ENCODE measurements at places on chromosomes 3 and 15.

GRCh38 chr3:13013151-13013561, 60.1 kb downstream of the IQSEC1 start:
- no peak for DNase-seq

- no peak for DNase-seq
Observed at GRCh38 chr15:72203507-72203837, 5.9 kb upstream of the GRAMD2A start.

DNA sequence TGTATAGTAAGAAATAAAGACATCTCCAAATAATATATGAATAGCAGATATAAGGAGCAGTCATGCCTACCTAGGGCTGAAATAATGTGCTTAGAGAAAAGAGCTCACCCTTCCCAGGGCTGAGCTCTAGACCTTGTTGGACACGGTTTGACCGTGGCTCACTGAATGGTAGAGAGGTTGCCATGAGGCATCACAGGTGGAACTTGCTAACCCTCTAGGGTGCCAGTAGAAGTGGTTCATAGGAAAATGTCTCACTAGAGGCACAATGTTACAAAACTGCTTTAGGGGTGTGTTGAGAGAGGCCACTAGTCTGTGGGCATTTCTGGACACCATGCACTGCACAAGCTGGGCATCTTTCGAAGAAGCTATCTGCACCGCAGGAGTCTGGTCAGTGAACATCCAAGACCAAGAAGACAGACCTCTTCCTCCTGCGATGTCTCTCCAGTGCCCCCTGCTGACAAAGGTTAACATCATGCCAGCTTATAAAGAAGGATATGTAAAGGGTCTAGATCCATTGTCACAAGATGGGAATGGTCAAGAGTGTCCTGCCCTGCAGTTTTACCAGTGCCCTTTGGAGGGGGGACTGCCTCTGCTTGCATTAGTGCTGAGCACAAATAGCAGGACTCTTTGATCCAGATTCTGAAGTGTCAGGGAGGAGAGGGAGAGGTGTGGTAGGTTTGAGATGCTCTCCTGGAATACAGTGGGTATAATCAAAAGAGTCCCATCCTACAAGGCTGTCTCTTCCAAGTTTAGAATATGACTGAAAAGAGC, 266.8 kb downstream of the ZNF385D start:
- peak; percentile 8 for DNase-seq

DNA sequence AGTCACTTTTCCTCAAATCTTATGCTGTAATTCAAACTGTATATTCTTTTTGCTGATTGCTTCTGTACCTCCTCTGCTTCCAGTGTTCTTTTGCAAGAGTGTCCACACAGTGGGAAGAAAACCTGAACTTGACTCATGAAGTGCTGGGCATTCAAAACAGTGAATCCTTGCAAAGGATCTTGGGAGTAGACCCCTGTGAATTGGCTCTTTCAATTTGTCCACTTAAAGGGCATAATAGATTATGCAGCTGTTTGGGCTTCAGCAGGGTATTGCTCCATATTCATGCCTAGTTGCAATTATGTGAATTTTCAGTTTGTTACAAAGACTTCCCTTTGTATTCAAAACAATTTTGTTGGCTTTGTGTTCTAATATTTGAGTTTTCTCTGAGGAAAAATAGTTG, 11.4 kb downstream of the ZFAND6 start:
- no peak for DNase-seq

GRCh38 chr3:48984663-48985062, 5.4 kb upstream of the P4HTM start:
- no peak for DNase-seq

DNA sequence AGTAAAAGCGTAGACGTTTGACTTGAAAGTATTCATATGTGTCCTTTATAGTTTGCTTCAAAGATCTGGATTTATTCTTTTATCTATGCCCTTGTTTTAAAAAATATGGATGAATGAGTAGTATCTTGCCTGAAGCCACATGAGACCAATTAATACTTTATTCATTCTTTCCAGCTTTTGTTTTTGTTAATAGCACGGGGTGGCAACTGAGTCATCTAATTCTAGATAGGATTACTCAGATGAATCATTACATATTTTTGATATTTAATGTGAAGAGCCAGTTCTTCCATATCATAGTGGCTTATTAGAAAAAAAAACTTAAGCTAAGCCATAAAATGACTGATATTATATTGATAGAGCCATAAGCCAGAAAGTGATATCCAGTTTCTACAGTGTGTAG, 121.9 kb downstream of the BBX start:
- no peak for DNase-seq

DNA sequence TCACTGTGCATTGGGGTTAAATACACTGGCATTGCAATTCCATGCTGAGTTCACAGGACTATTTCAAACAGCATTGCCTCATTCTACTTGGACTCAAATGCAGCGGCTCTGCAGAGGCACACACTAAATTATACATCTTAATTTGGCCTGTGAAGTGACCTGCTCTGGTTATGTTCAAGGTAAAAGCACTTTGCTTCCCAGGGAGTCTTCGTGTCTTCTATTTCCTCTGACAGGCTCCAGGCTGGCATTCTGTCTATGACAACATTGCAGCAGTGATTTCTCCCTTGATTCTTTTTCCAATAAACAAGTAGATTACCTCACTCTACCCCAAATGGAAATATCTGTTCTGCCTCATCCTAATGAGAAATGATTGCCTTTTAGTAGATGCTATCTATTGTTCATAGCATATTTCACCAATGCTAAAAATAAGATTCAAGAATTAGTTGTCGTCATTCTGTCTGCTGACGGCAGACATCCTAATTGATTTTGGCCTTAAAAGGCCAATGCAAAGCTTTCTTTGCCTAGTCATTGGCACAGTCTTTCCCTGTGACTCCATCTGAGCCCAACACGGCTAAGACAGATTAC, 33.8 kb downstream of the FMN1 start:
- DNase-seq = no peak

GRCh38 chr3:29319798-29320197, 38.9 kb downstream of the RBMS3 start:
- DNase-seq = no peak

GRCh38 chr3:132016061-132017041, 18.5 kb downstream of the CPNE4 start:
- no peak for DNase-seq

GRCh38 chr3:171827385-171827784, 15.8 kb upstream of the TMEM212 start:
- no peak for DNase-seq
